Inflammatory macrophage treated with lipopolysaccharide for 1 hour (primary cell): ENCODE measurements at places on chromosomes 3 and 15.

DNA sequence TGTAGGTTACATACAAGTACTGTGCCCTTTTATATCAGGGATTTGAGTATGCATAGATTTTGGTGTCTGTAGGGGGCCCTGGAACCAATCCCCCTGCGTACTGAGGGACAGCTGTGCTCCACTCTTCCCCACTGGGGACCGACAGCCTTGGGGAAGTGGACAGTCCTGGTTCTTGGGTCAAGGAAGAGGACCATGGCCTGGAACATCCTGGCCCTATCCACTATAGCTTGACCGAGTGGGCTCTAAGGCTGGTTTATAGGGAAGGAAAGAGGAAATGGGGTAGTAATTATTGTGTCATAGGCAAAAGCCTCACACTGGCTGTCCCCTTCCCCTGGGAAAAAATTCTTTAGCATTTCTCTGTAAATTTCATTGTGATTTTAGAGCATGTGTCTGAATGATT is 49.5 kb downstream of the CRTC3 start:
- DNase-seq: no peak

DNA sequence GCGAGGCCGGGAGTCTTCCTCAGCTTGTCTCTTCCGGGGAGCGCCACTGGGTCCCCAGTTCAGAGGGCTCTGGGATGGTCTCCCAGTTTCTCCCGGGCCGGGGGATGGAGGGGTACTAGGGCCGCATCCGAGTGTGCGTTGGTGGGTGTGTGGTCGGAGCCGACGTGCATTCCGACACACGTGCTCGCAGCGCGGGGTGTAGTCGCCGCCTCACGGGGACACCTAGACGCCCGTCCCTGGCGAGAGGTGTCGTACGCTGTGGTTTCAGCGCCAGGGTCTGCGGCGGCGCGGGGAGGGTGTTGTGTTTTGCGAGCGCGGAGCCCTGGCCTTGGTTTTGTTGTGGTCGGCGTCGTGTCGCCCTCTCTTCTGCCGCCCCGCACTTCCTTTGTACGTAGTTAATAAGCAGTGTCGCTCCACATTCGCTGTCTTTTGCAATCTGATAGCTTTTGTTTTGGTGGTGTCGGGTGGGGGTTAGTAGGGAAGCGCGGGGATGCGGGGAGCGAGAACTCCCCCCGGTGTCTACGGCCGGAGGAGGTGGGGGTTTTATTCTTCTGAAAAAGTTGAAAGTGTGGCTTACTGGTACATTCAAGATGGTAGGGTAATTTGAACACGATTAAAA is 2.2 kb downstream of the IGF1R start:
- peak; percentile 16 for DNase-seq

DNA sequence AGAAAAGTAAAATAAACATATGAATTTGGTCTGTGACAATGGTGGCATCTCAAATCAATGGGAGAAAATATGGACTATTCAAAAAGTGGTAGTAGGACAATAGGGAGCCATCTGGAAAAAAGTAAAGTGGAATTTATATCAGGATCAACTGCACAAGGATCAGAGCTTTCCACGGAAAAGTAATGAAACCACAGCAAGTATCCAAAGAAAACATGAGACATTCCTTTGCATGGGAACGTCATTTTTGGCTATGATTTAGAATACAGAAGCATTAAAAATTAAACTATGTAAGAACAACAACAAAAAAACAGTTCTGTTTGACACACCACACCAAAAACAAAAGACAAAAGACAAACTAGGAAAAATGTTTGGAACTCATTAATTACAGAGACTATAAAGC is 18.7 kb downstream of the CRBN start:
- no peak for DNase-seq

- DNase-seq: no peak
Observed at GRCh38 chr3:41092844-41093243, 106.5 kb upstream of the CTNNB1 start.

DNA sequence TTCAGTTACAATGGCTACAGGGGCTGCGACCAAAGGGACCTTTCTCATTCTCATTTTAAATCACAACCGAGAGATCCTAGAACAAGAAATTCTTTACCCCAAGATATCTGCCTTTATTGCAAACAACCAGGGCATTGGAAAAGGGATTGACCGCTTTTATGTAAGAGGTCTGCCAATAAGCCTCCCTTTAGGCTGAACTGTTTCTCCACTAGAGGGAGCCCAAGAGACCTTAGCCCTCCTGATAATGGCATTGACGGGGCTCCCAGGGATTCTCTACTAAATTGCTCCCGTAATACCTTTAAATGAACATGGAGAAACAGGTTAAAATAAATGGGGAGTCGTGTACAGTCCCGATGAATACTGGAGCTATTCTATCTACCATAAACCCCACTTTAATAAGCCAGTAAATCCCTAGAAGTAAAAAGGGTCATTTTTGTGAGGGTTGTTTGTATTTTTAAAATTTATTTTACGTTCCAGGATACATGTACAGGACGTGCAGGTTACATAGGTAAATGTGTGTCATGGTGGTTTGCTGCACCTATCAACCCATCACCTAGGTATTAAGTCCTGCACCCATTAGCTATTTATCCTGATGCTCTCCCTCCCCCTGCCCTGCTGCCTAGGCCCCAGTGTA is 7.5 kb upstream of the IGSF10 start:
- peak; percentile 85 for DNase-seq

- no peak for DNase-seq
Observed at GRCh38 chr3:124033360-124034015, 41.6 kb upstream of the ROPN1 start.

DNA sequence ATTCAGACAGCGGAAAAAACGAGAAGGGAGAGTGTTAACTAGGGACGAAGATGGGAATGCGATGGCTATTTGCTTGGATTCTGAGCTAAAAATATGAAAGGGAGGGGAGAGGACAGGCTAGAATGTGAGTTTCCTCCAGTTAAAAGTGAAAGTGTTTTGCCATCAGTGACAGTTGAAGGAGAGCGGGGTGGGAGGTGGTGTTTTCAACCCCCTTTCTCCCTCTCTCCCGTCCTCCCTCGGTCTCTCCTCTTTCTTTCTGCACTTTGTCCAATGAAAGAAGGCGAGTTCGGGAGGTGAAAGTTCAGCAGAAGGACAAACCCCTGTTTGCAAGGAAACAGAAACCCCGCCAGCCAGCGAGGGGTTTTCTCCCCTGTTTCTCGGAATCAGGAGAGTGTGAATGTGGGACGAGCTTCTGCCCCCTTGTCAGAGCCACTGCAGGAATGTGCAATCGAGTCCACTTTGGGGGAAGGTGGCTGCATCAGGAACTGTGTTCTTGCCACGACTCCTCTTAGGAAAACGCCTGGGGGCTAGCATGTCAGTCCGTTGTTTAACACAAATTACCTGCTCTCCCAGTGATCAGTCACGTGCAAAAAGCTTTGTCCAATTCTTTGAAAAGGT is 975 bp upstream of the FOXP1 start:
- DNase-seq: peak; percentile 37

- DNase-seq: peak; percentile 66
Observed at GRCh38 chr15:89132611-89133507, 44.6 kb downstream of the ABHD2 start.

GRCh38 chr15:68407141-68407885 is 24.6 kb downstream of the ITGA11 start:
- DNase-seq: no peak

GRCh38 chr15:27757052-27757451 is 342.1 kb downstream of the OCA2 start:
- no peak for DNase-seq

DNA sequence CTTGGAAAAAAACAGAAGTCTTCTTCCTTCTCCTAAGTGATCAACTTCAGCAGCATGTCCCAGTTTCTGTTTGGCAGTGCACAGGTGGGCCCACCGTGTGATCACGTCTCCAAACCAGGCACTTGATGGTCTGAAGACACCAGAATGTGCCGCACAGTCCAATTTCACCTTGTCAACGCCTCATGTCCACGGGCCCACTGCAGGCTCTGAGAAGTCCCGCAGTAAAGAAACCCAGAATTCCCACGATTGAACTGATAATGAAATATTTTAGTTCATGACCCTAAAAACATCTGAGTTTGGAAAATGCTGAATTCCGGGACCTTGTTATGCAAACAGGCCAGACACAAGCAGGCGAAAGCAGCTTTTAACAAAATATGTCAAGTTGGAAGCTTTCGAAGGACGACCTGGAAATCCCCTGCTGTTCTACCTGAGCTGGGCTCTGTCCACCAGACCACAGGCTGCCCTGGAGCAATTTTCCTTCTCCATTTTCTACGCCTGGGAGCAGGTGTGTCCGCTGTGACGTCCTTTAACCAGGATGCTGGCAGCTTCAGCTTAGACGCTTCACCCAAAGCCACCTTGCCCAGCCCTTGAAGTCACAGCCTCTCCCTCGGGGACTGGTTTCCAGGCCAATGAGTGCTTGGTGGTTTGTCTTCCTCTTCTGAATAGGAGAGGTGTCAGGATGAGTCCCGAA is 167.8 kb upstream of the IQSEC1 start:
- DNase-seq: no peak

DNA sequence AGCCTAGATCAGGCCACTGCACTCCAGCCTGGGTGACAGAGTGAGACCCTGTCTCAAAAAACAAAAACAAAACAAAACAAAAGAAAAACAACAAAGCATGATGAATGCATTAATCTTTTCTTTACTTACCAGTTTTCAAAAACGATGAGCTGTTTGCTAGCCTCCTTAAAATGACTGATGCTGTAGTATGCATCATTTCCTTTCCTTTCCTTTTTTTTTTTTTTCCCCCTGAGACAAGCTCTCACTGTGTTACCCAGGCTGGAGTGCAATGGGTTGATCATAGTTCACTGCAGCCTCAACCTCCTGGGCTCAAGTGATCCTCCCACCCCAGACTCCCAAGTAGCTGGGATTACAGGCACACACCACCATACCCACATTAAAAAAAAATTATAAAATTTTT is 202.0 kb downstream of the ADAMTSL3 start:
- no peak for DNase-seq

DNA sequence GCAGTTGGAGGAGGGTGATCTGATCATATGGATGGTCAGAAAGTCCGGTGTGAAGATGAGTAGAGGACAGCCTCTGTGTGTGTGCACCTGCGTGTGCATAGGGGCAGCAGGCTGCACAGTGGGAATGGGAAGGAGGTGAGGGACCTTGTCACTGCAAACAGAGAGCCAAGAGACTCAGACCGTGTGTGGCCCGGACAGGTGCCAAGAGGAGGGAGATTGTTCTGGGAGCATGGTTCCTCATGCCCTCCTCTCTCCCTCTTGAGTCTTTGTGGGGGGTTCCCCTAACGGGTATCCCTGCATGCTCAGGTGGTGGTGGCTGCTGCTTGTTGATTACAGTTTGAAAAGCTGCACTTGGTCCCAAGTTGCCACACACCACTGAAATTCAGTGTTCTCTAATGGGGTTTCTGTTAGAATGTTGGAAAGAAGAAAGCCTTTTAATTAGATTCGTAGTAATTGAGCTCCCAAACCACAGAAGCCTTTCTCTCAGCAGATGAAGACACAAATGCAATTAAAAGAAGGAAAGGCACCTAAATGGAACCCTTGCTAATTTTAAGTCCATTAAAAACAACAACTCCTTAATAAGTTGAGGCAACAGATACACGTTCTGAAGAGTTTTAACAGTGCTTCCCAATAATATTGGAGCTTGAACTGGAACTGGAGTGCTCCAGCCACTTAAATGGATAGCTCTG is 68.9 kb downstream of the CHRNA7 start:
- DNase-seq: no peak

GRCh38 chr15:90872486-90873184 is 4.2 kb downstream of the FURIN start:
- DNase-seq: peak; percentile 71

DNA sequence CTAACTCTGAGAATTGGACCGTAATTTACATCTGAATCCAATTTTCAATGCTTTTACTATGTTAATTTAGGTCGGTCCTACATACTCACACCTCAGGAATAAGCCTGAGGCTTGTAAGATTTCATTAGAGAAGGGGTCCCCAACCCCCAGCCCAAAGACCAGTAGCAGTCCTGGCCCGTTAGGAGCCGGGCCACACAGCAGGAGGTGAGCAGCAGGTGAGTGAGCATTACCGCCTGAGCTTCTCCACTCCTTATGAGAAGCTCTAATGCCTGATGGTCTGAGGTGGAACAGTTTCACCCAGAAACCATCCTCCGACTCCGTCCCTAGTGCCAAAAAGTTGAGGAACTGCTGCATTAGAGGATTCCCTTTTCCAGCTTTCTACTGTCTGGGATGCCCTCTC is 757.3 kb downstream of the SI start:
- no peak for DNase-seq

DNA sequence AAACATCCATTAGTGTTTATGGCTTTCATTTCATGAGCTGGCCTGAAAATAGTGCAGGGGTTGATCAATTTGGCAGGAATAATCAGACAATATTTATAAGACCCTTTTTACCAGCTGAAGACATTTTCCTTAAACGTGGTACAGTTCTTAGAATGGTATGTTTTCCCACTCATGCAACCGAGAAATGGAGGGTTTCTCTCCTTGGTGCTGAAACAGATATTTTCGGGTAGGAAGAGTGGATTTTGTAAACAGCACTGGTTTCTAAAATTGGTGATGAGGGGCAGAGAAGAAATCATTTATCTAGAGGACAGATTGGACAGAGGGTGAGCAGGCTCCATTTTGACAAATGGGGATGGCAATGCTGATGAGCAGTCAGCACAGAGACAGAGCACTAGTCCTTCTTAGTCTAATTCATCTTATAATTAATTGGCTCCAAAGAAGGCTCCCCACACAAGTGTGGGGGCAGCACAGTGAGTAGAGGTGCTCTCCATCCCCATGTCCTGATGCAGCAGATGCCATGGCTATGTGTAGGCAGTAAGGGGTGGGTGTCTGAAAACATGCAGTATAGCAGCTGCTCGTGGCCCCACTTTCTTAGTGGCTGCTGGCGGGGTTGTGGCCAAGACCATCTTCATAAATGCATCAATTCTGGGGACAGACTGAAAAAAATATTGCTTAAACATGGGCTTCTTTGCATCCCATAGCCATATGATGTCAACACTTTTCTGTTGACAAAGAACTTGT is 18.1 kb upstream of the SLC7A14 start:
- no peak for DNase-seq

DNA sequence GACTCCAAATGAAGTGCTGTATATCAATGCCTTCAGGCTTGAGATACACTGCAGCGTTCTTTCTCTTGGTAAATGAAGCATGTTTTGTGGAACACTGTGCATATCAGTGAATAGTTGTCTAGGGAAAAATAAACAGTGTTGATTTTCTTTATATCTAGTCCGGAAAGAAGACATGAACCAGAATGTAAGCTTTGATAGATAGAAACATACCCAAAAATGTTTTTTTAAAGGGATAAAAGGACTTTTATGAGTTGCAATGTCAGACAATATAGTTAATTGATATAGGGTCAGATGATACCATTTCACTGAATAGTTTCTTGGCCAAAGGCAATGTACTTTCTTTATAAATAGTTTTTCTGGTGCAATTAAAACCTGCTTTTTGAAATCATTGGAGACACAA is 1037.8 kb downstream of the OTOL1 start:
- DNase-seq: no peak

- DNase-seq: no peak
Observed at GRCh38 chr3:13110678-13111116, 37.5 kb upstream of the IQSEC1 start.

GRCh38 chr3:43540624-43541023 is 81.2 kb downstream of the ANO10 start:
- DNase-seq: no peak
